ENCODE measurements at places on chromosomes 11 and 22. TPM values are rescaled to one million over a fixed set of nuclear protein-coding genes. Genes with fewer than 3 reads are reported as not detected.

GRCh38 chr11:11439591-11439990 lies 86.5 kb upstream of the CSNK2A3 start:
- no peaks in the 10 kb centered on the region for H3K36me3 ChIP-seq
- no peak for DNase-seq
- H3K27ac ChIP-seq: no peak overlapping the region
- no peak overlapping the region for H3K4me3 ChIP-seq
- peaks cover 8% of the 10 kb centered on the region for H3K4me1 ChIP-seq

- no peak overlapping the region for H3K27ac ChIP-seq
- peak; percentile 83 for DNase-seq
- no peaks in the 10 kb centered on the region for H3K36me3 ChIP-seq
- peaks cover 45% of the 10 kb centered on the region for H3K27me3 ChIP-seq
Measured at GRCh38 chr22:37330200-37331033, 48.1 kb downstream of the CYTH4 start.

DNA sequence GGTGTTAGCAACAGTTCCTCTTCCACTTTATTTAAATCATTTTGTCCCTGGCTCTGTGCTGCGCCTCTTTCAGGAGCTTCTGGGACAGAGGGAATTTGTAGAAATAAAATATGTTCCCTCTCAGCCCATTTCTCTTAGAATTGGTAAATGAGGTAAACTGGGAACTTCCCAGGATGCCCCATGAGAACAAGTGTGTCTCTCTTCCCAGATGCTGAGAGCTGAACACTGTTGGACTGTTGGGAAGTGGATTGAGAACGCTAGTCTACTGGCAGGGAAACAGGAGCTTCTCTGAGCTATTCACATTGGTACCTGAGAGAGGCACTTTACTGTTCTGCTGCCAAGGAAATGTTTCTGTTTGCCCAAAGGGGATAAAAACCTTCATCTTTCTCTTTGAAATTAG lies 4.0 kb downstream of the CRY2 start:
- DNase-seq: no peak
- H3K27ac ChIP-seq: peak overlapping the region; percentile 48
- H3K4me1 ChIP-seq: peaks cover 18% of the 10 kb centered on the region
- no peaks in the 10 kb centered on the region for H3K27me3 ChIP-seq
- no peak overlapping the region for H3K4me3 ChIP-seq
- H3K36me3 ChIP-seq: no peaks in the 10 kb centered on the region

- DNase-seq: peak; percentile 7
- H3K36me3 ChIP-seq: no peaks in the 10 kb centered on the region
- H3K4me1 ChIP-seq: no peaks in the 10 kb centered on the region
- H3K27me3 ChIP-seq: no peaks in the 10 kb centered on the region
- H3K27ac ChIP-seq: no peak overlapping the region
- H3K4me3 ChIP-seq: no peak overlapping the region
Measured at GRCh38 chr11:58999291-58999680, 60.0 kb downstream of the GLYATL1 start.

DNA sequence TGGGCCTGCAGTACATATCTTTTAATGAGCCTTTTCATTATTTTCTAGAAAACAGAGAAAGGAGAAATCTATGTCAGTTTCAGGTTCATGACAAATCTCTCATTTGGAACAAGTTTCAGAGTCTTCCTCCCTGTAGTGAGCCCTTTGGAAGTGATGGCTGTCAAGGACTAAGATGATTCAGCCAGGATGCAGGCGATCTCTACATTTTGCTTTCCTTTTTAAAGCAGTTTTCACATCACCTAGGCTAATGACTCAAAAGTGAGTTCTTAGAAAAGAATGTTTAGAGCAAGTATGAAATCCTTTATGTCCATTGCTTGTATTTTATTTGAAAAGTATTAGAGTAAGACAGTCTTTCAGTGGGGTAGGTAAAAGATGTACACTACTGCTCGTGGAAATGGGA lies 130.1 kb downstream of the TRPC6 start:
- H3K4me1 ChIP-seq: no peaks in the 10 kb centered on the region
- H3K36me3 ChIP-seq: no peaks in the 10 kb centered on the region
- no peak overlapping the region for H3K27ac ChIP-seq

GRCh38 chr11:43920598-43921419 lies 21.6 kb upstream of the C11orf96 start:
- peak overlapping the region; percentile 84 for H3K27ac ChIP-seq
- peaks cover 10% of the 10 kb centered on the region for H3K36me3 ChIP-seq
- H3K27me3 ChIP-seq: no peaks in the 10 kb centered on the region
- no peak overlapping the region for H3K4me3 ChIP-seq
- peaks cover 81% of the 10 kb centered on the region for H3K4me1 ChIP-seq
- no peak for DNase-seq

GRCh38 chr11:2132246-2132645 lies 6.9 kb downstream of the IGF2 start:
- H3K36me3 ChIP-seq: no peaks in the 10 kb centered on the region
- no peak overlapping the region for H3K27ac ChIP-seq
- no peak overlapping the region for H3K4me3 ChIP-seq
- H3K27me3 ChIP-seq: peaks cover 6% of the 10 kb centered on the region
- peaks cover 41% of the 10 kb centered on the region for H3K4me1 ChIP-seq
- peak; percentile 74 for DNase-seq

- H3K4me3 ChIP-seq: no peak overlapping the region
- H3K36me3 ChIP-seq: no peaks in the 10 kb centered on the region
- peaks cover 10% of the 10 kb centered on the region for H3K4me1 ChIP-seq
- no peak for DNase-seq
- H3K27ac ChIP-seq: no peak overlapping the region
Measured at GRCh38 chr11:2913019-2913431, 16.2 kb downstream of the PHLDA2 start.

Gene DDI1
- not detected for total RNA-seq

Data from lung (tissue), 17 donors.